ENCODE measurements at places on chromosomes 4 and X.
A peak's percentile ranks its signal among the peaks of the same experiment; 100 is the strongest.

DNA sequence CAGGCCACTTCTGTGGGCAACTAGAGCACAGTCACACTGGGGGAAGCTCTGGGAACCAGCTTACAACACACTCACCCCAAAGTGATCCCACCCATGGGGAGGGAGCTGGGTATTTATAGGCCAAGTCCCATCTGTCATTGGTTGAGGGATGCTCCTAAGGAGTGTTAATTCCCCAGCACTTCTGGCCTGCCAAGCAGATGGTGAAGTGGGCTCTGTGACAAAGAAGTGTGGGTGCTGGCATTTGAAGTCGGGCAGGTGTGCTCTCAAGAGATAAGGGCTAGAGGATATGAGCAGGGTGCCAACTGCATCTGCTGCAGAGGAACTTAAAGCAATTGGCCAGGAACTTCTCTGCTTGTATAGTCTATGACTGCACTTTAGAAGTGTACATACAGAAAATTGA lies 30.9 kb downstream of the PTCHD1 start:
- DNase-seq = no peak

GRCh38 chrX:81294101-81294500 lies 92.2 kb downstream of the SH3BGRL start:
- no peak for DNase-seq

DNA sequence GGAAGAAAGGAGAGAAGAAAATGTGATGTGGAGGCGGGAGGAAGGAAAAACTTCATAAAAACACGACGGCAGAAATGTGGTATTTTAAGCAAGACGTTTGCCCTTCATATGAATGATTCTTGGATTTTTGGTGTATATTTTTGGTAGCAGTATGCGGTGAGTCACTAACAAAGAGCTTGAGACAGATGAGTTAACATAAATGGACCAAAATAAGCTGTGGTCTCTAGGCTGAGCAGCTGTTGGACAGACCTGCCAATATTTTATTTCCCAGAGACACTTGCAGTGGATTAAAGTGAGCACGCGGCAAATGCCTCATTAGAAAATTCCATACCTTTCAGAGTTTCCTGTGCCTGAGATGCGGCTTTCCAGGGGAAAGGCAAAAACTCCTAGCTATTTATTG lies 43.1 kb upstream of the RPS6KA3 start:
- DNase-seq = no peak

- DNase-seq = no peak
Measured at GRCh38 chr4:77734928-77735327, 84.2 kb downstream of the CNOT6L start.

DNA sequence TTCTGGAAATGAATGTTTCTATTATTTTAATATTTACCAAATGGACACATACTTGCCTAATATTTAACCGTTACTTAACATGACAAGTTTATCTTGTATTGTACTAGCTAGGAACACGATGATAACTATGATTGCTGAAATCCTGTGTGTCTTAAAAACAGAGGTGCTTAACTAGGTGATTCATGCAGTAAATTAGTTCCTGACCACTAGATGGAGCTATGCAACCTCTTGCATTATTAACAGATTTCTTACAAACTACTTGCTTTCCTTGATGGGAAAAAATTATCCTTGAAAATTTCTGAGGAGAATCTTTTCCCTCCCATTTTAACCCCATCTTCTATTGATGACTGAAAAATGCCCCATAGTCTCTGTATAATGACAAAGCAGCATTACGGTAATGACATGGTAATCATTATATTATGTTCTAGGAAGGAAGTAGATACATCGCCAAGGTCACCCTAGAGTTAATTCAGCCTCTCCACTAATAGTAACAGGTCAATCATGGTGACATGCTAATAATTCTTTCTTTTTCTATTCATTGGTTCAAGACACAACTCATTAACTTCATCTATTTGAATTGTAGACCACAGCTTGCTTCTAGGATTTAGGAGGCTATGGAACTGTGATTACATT lies 844.2 kb downstream of the RAPGEF2 start:
- no peak for DNase-seq

GRCh38 chr4:85543832-85544231 lies 68.9 kb downstream of the ARHGAP24 start:
- DNase-seq = no peak

- DNase-seq = peak; percentile 15
Measured at GRCh38 chrX:54495814-54496516, at the start of gene FGD1. FGD1 (minus strand) TSS chrX:54496234; CDS start chrX:54495432, 802 bp downstream.

DNA sequence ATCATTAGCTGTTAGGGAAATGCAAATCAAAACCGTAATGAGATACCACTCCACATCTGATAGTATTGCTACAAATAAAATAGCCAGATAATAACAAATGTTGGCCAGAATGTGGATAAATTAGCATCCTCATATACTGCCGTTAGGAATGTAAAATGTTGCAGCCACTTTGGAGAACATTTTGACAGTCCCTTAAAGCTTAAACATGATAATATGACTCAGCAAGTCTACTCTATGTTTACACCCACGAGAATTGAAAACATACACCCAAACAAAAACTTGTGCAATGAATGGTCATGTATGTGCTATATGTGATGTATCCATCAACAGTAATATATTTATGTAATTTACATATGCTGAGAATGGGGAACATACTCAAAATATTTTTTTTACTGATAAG lies 78.2 kb downstream of the GSTCD start:
- DNase-seq = no peak

DNA sequence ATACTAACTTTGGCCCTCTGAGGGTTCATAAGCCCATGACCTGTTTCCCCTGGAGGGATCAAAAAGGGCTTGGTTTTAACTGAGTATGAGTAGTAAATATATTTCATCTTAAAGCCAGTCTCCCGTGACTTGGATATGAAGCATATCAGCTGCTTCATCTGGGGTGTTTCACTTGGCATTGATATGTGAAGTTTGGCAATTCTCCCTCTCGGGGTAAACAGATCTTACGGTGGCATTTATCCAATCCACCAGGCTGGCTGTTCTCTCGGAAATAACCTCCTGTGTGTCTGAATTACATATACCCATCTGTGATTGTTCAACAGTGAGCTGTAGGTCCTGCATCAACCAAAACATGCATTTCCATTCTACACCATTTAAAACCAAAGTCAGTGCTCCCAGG lies 130.7 kb downstream of the ADAM29 start:
- DNase-seq = no peak

GRCh38 chr4:63618883-63619718 lies 790.1 kb downstream of the TECRL start:
- no peak for DNase-seq

DNA sequence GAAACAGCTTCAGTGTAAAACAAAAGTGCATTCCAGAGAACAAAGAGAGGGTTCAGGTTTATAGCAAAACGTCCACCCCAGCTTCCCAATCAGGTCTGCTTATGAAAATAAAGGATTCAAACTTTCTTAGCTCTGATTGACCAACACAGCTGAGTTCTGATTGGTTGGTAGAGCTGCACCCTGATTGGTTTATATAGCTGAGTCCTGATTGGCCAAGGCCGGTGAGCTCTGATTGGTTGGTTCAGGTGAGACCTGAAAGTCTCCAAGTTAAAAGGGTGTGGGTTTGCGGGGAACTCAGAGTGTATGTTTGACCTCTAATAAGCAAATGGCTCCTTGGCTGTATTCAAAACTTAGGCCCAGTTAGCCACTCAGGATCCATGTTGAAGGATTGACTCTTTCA lies 20.9 kb downstream of the CLRN2 start:
- no peak for DNase-seq

- DNase-seq = no peak
Measured at GRCh38 chr4:115274545-115274944, 161.1 kb upstream of the NDST4 start.

- no peak for DNase-seq
Measured at GRCh38 chr4:82601242-82602015, 39.6 kb upstream of the TMEM150C start.

- peak; percentile 13 for DNase-seq
Measured at GRCh38 chr4:83125738-83126141, 11.2 kb upstream of the PLAC8 start.

GRCh38 chr4:158157412-158157811 lies 15.4 kb downstream of the GASK1B start:
- DNase-seq = no peak

GRCh38 chrX:68588602-68589371 lies 58.7 kb upstream of the STARD8 start:
- no peak for DNase-seq

GRCh38 chrX:56503941-56504673 lies 59.3 kb upstream of the UBQLN2 start:
- no peak for DNase-seq

DNA sequence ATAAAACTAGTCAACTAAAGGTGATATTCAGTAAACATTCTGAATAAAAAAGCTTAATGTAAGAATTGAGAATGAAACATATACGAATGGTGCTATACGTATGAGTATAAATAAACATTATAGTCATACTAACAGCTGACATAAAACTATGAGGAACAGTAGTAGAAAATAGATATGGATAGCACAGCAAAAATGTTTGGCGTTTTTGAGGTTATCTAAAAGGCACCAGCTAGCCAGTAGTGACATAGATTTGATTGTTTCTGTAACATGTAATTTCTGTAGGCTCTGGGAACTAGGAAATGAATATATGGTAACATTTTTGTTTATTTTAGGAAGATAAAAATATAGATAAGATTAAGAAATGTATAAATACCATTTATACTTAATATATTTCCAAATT lies 69.3 kb downstream of the SNX25 start:
- no peak for DNase-seq

DNA sequence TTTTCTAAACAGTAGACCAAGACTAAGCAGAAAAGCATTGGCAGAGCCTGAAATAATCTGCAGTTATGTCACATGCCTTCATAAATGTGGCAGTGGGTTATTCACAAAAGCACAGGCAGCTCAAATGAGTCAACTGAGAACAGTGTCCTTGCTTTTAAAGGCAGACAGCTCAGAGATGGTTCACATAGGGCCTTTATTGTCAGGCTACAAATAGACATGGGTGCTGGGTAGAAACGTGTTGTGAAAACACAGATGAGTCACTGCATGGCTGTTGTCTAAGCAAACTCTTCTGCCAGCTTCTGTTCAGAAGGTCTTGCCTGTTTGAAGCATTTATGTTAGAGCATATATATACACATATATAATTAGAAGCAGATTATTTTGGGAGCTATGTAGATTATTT lies 118.0 kb downstream of the SLC4A4 start:
- no peak for DNase-seq

GRCh38 chr4:972651-973424 lies 531 bp downstream of the DGKQ start:
- DNase-seq = peak; percentile 44

DNA sequence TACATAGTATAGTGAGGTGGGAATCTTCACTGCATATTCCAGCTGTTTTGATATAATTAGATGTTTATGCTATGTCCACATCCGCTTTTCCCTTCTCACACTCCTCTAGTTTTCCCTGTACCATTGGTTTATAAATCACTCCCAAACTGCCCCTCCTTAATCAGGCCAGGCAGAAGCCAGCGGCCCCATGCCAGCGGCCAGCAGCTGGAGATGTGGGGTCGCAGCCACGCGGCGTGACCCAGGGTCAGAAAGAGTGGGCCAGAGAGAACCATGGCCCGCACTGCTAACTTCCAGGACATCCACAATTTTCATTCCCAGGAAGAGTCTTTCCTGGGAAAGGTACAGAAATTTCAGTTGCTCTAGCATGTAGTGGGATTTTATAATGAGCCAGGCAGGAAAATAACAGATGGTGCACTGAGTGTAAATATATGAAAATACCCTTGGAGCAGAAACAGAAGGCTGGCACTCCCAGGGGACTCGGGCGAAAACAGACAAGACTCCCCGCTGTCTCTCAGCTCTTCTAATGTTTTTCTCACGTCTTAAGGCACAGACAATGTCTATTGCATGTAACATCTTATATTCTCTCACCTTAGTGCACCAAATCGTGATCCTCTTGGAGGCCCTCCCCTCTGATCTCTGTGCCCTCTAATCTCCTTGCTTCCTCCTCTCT lies 145.9 kb upstream of the ZFP42 start:
- DNase-seq = no peak

GRCh38 chr4:69489856-69490255 lies 5.8 kb downstream of the UGT2B4 start:
- no peak for DNase-seq

Measured in T follicular helper cell (primary cell).